ELR (cell line): ENCODE measurements at places on chromosomes 7 and 10.
A peak's percentile ranks its signal among the peaks of the same experiment; 100 is the strongest.

- DNase-seq = peak; percentile 81
Observed at GRCh38 chr7:41103331-41103730, 599.6 kb downstream of the INHBA start.

GRCh38 chr7:107201795-107202450 is 33.1 kb downstream of the HBP1 start:
- DNase-seq = peak; percentile 57

DNA sequence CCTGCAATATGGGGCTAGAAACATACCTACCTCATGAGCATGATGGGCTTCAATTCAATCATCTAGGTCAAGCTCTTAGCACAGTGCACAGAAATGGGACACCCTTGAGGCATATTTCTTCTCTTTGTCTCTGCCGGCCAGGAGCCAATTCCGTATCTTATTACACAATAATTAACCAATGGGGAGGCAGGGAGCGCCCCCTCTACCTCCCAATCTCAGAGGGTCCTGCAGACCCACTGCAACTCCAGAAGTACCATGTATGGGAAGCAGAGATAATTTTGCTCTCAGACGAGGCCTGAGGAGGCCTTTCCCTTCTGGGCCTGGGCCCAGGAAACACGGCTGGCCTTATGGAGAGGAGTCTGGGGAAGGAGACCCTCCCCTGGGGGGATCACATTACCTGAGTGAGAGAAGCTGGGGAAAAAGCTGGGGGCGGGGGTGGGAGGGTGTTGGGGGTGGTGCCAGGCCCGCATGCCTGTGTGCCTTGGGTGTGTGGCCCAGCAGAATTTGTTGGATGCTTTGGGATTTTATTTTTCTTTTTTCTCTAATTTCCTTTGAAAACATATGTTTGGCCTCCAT is 155.5 kb downstream of the UBE2H start:
- no peak for DNase-seq

GRCh38 chr7:73652541-73652949 is 15.1 kb upstream of the VPS37D start:
- DNase-seq = no peak

DNA sequence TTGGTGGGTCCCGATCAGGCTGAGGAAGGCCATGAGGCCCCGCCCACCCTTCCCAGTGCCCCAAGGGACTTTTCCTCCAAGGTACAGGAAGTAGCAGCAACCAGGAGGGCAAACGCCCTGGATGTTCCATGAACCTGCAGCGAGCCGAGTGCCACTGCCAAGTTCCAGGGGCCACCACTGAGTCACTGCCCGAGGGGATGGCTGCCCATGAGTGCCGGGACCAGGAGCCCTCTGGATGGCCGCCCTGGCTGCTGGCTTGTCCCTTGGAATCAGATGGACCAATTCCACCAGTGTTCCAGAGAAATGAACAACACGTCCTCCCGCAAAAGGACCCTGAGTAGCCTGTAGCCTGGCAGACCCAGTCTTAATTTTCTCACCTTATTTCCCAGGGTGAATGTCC is 74.2 kb downstream of the ZRANB1 start:
- no peak for DNase-seq

DNA sequence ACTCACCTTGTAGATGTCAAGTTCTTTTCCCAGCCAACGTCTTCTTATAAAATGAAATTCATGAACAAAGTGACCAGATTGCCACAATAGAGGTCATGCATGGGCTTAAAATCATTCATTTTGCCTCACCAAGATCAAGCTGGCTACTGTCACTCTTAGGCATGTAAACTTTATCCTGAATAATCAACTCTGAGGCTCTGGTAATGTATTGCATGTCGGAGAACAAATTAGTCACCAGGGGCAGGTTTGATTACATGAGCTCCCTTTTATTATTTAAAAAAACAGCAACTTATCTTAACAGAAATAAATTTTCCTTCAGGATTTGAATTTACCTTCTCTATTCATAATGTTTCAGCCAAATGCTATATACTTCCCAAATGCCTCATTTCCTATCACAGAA is 112.9 kb upstream of the SP4 start:
- no peak for DNase-seq

DNA sequence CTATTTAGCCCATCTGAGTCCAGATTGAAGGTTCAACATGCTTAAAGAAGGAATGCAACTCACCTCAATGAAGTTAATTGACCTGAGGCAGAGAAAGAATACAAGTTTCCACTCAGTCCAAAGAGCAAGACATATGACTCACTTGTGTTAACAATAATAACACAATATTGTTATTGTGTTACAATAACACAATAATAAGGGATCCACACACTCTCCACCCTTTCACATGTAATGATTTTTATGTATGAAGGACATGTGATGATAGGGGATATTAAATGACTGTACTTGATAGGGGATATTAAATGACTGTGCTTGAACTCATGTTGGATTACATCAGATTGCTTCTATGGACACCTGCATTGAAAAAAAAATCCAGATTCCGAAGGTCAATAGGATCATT is 3.6 kb upstream of the ABCB1 start:
- DNase-seq = no peak

DNA sequence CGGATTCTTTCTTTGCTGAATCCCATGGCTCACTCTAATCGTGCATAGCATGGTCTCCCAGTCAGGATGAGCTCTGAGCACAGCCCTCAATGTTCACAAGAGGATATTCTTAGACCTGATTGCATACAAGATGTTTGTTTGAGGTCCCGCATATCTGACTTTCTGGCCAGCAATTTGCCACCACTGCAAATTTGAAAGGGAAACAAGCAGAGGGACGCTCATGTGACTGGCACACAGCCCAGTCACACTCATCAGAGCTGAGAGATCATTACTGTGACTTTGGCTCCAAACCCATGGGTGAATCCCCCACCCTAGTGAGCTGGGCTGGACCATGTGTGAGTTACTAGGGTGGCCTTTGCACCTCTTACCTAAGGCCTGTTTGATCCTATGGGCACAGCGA is 9.9 kb downstream of the TAS2R41 start:
- DNase-seq = peak; percentile 46

- no peak for DNase-seq
Observed at GRCh38 chr7:155345490-155345889, 47.8 kb downstream of the INSIG1 start.

DNA sequence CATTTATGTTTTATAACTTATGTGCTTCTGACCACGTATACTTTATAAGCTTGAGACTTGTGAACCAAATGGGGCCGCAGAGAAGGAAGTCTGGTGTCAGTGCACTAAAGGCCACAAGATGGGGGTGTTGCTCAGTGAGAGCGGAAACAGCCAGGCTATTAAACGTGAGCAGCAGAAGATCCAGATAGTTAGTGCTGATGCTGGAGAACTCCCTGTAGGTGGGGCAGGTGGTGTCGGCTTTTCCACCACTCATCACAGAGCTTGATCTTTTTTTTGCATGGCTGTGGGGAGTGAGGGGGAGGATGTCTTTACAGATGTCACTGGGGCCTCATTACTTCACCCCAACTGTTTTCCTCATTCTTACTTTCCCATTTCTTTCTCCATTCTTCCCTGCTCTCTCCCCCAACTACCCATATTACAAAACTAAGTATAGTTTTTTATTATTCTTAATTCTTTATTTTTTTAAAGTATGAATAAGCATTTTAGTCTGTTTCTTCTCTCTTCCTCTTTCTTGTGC is 34.7 kb downstream of the ACADSB start:
- peak; percentile 76 for DNase-seq

DNA sequence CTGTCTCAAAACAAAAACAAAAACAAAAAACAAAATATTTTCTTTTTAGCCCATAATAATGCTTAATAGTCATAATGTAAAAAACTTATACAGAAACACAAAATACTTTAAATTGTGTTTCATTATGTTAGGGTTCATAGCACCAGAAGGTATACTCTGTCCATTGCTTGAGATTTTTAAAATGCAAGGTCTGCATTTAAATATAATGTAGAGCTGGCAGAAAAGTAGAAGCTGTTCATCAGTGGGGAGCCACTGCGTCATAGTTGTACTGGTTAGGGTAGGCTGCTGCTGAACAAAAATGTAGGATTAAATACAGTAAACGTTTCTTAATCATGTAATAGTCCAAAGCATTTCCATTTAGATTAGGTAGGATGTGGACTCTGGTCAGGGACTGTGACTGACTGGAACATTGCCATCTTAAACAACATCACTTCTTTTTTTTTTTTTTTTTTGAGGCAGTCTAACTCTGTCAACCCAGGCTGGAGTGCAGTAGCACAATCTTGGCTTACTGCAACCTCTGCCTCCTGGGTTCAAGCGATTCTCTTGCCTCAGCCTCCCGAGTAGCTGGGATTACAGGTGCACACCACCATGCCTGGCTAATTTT is 85.2 kb downstream of the ANKIB1 start:
- no peak for DNase-seq

DNA sequence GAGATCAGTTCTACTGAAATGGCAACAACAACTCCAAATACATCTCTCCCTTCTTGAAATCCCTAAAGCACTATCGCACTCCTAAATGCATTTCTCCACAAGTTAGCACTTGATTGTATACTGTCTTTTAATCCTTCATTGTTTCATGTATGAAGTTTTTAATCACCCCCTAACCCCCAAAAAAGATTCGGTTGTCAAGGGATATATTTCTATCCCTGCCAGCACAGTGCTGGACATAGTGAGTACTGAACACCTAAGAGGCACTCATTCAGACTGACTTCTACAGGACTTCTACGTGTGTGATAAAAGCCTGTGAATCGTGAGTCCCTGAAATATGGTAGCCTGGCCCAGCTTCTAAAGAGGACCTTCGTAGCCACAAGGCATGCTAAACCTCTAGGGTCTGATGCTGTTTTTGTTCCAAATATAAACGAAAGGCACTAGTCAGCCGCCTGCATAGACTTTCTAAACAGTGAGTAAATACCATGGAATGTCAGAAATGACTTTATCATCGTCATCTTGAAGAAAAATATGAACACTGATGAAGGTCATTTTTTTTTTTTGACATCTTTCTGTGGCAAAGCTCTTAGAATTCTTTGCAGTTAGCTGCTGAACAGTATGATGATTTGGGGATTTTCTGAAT is 14.6 kb upstream of the ZSCAN21 start:
- DNase-seq = peak; percentile 34

DNA sequence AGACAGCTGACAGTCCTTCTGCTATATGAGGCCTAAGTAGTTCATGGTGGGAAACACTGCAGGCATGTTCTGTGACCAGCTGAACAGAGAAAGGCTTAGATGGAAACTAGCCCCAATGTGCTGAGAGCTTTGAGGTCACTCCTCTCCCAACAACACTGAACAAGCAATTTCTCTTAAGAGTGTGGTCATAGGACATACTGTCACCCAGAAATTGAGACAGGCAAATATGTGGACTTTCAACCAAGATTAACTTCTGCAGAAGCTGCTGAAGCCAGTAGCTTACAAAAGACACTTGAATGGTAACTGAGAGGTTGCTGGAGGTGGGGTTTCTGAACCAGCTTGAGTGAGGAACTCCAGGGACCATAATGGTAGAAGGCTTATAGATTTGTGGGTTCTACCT is 38.9 kb upstream of the UNC5B start:
- no peak for DNase-seq

DNA sequence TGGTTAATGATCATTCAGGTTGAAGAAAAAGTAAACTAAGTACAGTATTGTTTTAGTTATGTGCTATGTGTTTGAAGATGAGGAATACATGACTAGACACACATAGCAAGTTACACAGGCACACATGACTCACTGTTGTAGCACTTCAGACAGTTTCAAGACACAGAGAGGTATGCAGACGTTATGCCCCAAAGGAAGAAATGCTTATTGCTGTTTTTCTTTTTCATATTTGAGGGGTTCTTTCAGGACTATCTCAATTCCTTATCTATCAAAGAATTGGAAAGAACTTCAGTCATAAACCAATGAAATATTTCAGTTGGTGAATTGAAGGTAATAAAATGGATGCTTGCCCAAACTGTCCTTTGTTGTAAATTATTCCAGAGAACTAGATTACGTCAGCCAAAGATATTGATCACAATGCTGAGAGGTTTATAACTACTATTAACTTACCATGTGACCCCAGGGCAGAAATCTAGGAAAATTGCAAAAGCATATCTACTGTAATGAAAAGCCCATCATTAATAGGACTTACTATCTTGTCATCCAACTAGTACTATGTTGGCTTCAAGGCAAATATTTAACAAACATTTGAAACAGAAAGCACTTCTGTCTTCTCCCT is 61.2 kb upstream of the CAPZA2 start:
- DNase-seq = peak; percentile 87

GRCh38 chr7:114444196-114444595 is 29.6 kb downstream of the FOXP2 start:
- no peak for DNase-seq

DNA sequence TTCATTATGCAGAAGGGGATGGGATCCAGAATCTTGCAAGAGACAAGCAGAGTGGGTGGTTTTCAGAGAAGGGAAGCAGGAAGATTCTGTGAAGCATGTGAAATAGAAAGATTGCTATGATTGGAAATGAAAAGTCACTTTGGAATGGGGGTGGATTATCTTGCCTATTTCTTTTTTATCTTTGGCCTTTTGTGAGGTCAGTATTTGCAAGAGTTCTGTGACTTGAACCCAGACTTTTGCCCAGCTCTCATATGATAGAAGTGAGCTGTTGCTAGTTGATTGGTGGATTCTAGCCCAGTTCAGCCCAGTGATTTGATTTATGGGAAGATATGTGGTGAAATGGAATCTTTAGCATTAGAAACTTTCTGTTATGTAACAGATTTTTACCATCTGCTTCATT is 17.1 kb downstream of the ENTPD7 start:
- no peak for DNase-seq

DNA sequence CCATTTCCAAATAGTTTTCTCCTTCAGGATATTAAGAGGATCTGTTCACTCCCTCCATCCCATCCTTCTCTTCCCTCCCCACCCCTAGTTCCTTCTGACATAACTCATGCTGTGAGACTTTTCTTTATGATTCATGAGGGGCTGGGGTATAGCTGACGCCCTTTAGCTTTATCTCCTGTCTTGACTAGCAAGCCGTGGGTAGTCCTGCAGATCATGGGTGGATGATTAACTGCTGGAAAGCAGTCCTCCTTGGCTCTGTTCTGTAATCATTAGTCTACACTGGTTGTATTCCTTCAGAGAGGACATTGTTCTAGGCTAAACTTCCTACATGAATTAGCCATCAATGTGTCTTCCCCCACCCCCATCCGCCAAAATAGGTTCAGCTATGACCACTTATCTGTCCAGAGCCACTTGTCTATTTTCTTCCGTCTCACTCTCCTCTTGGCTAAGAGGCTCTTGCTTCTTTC is 135.4 kb downstream of the LRRC4 start:
- peak; percentile 16 for DNase-seq

GRCh38 chr10:126569513-126570244 is 100.8 kb downstream of the C10orf90 start:
- peak; percentile 85 for DNase-seq

DNA sequence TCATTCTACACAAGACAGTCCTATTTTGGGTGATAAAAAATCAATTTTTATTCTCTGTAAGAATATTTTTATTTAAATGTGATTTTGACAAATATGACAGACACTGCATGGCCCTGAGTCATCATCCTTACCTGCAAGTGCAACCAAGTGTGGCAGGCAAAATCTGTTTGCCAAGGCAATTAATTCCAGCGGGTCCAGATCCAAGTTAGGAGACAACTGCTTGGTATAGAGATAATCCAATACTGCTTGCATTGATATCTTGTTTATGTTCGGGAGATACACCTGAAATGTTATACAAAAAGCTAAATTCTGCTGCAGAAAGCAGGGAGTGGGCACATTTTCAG is 66.2 kb downstream of the RHOBTB1 start:
- DNase-seq = no peak

GRCh38 chr10:75201793-75202307 is 8.7 kb upstream of the VDAC2 start:
- DNase-seq = no peak

GRCh38 chr7:50477640-50478039 is 27.5 kb upstream of the FIGNL1 start:
- no peak for DNase-seq

GRCh38 chr10:89032141-89032891 is 41.7 kb downstream of the FAS start:
- DNase-seq = peak; percentile 89
